ENCODE measurements at places on chromosomes 1 and 21.

GRCh38 chr1:198901266-198901665 lies 262.4 kb downstream of the PTPRC start:
- peak; percentile 43 for DNase-seq

DNA sequence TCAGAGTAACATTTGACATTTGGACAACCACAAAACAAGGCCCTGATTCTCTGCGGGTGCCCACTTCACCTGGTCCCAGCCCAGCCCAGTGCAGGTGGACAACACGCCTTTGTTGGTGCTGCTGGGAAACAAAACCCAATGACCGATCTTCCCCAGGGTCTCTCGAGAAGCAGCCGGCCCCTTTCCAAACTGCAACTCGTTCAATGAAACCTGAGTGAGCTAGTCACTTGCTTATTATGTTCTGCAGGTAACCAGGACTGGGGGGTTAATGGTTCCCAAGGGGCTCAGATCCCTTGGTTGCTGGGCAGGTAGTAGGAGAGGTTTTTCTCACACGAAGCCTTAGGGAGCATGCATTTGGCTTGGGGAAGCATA lies 42.9 kb downstream of the ABCG1 start:
- no peak for DNase-seq

DNA sequence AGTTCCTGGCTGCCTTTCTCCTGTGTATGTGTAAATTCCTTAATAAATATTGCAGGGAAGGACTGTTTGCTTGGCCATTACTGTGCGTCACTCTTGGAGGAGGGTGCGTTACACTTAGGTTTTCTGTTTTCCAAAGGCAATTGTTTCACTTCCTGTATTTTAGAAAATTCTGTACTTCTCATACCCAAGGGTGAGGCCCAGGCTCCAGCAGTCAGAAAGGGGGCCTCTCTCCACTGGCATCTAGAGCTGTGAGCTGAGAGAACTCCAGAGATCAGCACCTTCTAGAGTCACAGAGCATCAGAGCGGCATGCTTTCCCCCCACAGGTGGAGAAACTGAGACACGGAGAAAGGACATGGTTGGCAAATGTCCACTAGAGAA lies 27.0 kb upstream of the ZFP69B start:
- DNase-seq, result no peak

- DNase-seq, result no peak
These were observed 987 bp upstream of the CDCP2 start for GRCh38 chr1:54153535-54154439.

- no peak for DNase-seq
These were observed 415.3 kb upstream of the C1orf87 start for GRCh38 chr1:60488847-60489246.

DNA sequence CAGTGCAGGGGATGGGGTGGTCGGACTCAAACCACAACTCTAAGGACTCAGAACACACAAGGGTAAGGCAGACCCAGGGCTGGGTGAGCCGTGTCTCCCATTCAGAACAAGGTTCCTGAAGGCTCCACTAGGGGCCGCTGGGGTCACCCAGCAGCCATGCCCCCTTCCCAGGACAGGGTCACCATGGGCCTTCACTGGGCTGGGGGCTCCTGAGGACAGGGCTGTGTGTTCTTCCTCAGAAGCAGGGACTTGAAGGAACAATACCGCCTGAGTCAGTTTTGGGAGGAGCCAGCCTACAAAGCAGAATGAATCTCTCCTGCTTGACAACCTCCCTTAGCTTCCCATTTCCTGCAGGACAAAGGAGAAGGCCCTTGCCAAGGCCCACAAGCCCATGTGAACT lies 15.4 kb downstream of the RIMS3 start:
- no peak for DNase-seq

GRCh38 chr1:54255026-54255702 lies 55.2 kb downstream of the MRPL37 start:
- DNase-seq, result no peak

GRCh38 chr1:30043731-30044408 lies 679.5 kb downstream of the MATN1 start:
- no peak for DNase-seq

DNA sequence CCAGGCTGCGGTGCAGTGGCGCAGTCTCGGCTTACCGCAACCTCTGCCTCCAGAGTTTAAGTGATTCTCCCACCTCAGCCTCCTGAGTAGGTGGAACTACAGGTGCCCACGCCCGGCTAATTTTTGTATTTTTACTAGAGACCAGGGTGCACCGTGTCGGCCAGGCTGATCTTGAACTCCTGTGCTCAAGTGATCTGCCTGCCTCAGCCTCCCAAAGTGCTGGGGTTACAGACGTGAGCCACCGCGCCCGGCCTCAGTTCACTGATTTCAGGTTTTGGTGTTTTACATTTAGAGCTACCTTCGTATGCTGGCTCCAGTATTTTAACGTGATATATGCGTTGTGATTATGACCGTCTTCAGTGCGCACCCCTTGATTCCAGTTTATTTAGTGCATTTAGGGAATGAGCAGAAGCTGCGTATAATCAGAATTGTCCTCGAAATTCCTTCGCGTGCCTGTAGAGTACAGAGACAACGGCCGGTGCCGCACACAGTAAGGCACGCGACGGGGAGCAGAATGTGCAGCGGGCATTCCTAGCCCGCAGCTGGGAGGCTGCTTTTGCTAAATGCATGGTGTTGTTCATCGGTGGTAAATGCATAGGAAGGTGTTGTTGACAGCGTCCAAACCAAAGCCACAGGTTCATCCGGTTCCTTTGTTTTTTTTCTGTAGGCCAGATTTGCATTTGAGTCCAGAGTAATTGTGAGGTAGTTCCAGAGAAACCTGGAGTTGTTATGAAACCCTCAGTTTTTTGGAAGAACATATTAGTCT lies 48.9 kb upstream of the DIP2A start:
- no peak for DNase-seq

DNA sequence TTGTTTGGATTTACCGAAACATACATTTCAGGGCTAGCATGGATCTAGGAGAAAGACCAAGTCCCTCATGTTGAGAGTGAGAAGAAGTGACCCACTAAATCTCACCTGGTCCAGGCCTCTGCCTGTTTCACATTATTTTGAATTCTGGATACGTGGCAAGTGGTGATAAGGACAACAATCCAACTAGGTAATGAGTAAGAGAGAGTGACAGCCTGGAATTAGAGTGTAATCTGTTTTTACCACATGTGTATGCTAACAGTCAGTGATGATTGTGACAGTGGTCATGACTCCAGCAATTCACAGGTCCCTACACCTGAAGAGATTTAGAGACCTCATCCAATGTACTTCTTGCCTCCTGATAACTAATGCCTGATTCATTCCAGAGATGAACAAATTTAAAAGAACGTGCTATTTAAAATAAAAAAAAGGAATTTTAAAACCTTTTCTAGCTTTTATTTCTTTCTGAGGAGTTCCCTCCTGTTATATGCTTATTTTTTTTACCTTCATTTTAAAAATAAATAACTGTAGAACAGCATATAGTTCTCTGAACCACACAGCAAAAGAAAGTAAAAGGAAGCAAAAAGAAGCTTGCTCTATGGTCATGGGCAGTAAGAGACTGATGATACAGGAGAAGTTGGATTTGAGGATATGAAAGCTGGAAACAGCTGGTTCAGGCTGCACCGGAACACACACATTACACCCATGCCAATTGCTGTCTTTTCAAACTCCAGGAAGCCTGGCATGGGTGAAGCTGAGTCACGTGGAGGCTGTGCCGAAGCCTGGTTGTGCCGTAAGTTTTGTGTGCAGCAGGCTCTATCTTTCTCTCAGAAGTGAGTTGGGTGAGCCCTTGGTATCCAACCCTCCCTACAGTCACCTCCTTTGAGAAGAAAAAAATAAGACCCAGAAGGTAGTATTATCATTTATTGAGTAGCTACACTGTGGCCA lies 14.7 kb downstream of the C1orf116 start:
- DNase-seq, result peak; percentile 15

GRCh38 chr1:118294875-118295642 lies 110.0 kb upstream of the SPAG17 start:
- DNase-seq, result peak; percentile 16

- DNase-seq, result no peak
These were observed 6.1 kb upstream of the SFN start for GRCh38 chr1:26856604-26857469.

DNA sequence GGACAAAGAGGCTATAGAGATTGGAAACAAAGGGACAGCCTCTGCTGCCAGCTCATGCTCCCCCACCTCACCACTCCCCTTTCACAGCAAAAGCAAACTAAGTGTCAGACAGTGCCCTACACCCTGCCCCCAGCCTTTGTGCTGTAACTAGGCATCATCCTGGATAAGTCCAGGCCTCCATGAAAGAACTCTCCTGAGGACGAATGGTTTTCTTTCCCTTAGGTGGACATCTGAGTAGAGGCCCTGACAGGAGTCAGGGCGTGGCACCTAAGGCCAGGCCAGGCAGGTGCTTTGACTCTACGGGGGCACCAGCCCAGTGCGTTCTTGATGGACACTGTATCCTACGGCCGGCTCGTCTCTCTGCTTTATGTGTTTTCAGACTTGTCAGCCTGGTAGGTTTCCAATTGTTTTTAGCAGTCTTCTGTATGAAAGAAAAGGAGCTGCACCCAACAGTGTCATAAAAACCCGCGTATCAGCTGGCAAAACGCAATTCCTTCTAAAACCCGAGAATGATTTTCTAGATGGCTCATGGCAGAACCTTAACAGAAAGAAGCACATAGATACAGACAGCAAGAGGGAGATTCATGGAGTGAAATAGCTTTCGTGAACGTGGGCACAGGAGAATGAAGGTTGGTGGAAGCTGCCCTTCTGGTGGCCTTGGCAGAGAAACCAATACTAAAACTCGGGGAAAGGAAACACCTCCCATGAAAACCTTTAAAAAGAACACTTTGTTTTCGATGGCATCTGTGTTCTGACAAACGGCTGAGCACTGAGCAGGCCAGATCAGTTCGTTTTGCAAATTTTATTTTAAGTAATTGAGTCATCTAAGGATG lies 51.7 kb upstream of the AJAP1 start:
- peak; percentile 41 for DNase-seq

- DNase-seq, result no peak
These were observed 178.9 kb upstream of the CAMK1G start for GRCh38 chr1:209404577-209404976.

DNA sequence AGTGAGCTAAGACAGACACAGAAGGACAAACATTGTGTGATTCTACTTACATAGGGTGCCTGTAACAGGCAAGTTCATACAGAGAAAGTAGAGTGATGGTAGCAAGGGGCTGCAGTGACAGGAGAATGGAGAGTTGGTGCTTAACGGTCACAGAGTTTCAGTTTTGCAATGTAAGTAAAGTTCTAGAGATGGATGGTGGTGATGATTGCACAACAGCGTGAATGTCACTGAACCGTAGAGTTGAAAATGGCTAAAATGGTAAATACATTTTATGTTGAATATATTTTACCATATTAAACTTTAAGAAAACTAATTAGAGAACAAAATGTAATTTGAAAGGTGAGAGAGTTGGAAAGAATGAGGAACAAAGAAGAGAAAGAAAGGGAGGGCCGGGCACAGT lies 8.7 kb downstream of the CFAP107 start:
- no peak for DNase-seq

- DNase-seq, result no peak
These were observed 3.1 kb upstream of the TXNIP start for GRCh38 chr1:145999321-146000024.

- peak; percentile 86 for DNase-seq
These were observed 5.8 kb upstream of the SDHB start for GRCh38 chr1:17059391-17060305.

- DNase-seq, result no peak
These were observed 4.7 kb downstream of the GPR137B start for GRCh38 chr1:236147068-236147467.

GRCh38 chr1:10210841-10211804 lies 753 bp downstream of the KIF1B start:
- peak; percentile 98 for DNase-seq

DNA sequence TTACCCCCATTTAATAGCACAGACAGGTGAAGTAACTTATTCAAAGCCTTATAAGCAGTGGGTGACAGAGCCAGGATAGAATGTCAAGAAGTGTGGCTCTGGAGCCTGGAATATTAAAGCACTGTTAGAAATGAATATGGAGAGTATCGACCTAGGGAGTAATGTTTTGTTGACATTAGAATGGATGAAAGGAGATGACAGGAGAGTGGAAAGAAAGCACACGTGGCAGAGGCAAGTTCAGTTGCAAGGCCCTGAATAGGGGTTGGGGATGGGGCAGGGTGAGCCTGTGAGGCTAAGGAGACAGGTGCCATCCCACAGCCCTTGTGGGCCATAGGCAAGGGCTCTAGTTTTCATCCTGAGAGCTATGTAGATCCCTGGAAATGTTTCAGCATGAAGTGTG lies 125.5 kb upstream of the PLXNA2 start:
- DNase-seq, result no peak

Data from globus pallidus (tissue), 1 donor.